ENCODE measurements at places on chromosomes 16 and 17.

DNA sequence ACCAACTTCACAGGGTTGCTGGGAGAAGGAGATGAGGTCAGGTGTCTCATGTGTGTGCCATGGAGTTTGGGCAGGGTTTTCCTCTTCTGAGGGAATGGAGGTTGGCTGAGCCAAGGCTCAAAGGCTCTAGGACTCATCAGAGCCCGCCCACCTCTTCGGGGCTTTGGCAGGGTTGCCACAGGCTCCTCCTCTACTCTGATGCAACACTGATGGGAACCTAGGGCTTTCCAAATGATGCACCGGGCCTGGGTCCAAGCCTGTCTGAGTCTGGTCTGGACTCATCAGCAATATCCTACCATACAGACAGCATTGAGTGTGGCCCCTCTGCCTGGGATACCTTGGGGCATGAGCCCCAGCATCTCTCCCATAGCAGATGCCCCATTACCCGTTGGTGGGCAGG is 59.5 kb upstream of the LHX1 start:
- no peak for DNase-seq

DNA sequence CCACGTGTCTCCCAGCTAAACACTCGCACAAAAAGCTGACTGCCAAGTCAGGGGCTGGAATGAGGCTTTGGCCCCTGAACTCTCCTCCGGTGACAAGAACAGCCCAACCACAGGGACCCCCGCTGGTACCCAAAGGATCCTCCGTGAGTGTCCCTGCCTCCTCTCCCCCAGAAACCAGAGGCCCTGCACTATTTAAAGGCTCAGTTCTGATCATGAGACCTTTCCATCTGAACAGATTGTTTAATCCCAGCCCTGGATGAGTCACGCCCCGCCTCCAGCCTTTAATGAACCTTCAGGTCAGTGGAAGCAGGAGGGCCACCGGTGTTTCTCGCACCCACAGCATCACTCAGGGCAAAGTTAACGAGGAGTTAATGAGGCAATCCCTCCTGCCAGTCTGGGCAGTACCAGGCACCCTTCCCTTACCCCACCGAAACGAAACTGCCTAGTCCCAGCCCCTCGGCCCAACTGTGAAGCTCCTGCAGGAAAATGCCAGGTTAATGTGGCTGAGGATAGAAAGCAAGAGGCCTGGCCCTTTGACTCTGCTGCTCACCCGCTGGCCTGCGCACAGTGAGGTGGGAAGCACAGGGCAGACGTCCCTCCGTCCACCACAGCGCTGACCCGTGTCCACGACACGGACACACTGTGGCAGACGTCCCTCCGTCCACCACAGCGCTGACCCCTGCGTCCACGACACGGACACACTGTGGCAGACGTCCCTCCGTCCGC is 32.4 kb downstream of the TIMM22 start:
- no peak for DNase-seq

- DNase-seq, result no peak
Measured at GRCh38 chr16:67770346-67770991, 35.9 kb downstream of the RANBP10 start.

- DNase-seq, result no peak
Measured at GRCh38 chr16:84105948-84106740, 10.6 kb downstream of the MBTPS1 start.

DNA sequence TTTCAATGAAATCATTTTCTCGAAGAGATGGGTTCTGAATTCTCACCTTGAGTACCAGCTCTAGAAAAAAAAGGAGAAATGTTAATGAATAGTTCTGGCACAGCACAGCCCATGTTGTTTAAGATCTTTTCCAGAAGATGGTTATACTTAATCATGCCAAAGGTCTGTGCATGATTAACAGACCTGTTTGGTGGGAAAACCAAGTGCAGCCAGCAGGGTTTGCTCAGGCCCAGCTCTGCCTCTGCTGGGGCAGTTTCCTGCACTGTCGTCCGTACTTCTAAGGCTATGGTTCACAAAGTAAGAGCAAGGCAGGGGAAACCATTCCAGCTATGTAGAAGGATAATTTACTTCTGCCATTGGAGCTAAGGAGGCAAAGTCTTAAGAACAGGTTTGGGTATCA is 10.7 kb downstream of the ANKRD40 start:
- DNase-seq, result no peak

GRCh38 chr16:24396350-24397271 is 140.5 kb downstream of the CACNG3 start:
- no peak for DNase-seq

DNA sequence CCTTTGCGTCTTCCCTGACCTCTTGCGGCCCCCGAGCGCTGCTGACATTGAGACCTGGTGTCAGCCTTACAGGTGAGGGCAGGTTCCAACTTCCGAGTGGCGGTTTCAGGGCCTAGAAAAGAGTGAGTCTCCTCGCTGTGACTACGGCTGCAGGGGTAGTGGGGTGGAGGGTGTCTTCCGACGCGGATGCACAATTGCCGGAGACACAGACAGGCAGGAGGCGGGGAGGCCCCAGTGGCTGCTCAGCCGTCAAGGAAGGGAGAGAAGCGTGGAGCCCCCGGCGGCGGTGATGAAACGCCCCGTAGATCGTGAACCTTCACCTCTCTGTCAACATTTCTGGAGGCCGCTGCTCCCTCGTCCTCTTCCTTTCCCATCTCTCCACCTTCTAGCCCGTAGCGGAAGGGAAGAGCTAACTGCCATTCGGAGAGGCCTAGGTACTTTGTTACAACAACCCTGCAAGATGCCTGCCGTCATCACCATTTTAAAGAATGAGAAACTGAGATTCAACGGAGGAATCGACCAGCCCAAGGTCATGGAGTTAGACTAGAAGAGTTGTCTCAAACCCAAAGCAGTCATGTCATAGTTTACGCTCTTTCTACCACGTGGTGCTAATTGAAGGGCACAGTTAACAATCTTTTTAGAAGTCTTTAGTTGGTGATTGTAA is 485 bp downstream of the DNAJA3 start:
- DNase-seq, result no peak

DNA sequence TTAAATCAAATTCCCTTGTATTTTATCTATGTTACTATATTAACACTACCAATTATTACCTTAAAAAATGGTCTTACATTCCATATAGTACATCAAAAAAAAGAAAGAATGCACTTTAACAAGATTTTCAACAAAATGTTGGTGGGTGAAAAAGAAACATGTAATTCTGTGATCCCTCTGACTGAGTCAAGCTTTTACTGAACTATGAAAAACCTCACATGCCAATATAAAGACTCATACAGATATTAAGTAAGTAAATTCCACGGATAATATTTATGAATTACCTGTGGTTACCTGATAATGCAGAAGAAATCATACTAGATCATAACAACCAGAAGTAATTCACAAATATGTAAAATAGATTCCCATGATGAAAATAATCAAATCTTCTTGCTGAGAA is 12.4 kb downstream of the COIL start:
- DNase-seq, result no peak

- DNase-seq, result no peak
Measured at GRCh38 chr16:71572497-71573116, 4.3 kb downstream of the TAT start.

DNA sequence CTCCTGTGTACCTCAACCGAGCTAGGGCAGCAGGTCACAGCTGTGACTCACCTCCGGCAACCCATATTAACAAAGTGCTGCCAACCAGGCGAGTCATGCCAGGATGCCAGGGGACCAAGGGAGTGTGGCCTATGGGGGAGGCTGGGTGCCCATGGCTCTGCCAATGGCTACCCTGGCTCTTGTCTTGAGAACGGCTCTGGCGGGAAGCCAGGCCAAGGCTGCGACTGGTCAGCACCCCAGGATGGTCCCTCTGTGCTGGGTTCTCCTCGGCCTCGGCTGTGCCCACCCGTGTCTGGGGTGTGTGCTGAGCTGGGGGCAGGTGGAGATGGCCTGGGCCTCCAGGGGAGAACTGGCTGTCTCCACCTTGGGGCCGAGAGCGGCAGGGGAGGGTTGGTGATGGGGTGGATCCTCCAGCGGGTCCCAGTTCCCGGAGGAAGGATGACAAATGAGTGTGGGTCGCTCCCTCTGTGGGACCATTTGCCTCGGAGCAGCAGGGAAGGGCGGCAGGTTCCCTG is 75.8 kb downstream of the MRC2 start:
- DNase-seq, result no peak

GRCh38 chr16:25925421-25925820 is 233.7 kb downstream of the HS3ST4 start:
- DNase-seq, result no peak

DNA sequence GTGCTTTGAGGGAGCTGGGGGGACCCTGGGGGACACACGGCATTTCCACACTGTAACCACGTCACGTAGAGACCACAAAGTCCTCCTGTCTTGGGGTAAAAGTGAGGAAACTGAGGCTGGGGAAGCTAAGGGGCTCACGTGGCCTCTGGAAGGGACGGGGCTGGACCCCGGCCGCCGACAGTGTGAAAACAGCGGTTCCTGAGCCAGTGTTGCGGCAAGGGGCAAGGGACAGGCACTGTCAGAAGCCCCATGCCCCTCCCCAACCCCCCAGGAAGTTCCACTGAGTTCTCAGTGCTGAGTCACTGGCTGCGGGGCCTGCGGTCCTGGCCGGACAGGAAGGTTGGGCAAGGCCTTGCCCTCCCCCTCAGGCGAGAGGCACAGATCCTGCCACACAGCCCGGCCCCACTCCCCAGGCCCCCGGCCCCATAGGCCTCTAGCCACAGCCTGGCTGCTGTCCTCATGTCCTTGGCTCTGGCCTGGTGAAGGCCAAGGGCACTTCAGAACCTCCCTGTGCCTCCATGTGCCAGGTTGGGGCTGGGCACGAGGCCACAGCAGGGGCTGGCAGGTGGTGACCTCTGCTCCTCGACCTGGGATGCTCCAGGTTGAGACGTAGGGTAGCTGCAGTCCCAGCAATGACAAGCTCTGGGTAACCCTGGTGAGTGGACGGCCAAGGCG is 5.0 kb upstream of the CCDC57 start:
- no peak for DNase-seq
